ENCODE measurements at places on chromosomes 5 and 9. TPM values are rescaled to one million over a fixed set of nuclear protein-coding genes. Genes with fewer than 3 reads are reported as not detected.

DNA sequence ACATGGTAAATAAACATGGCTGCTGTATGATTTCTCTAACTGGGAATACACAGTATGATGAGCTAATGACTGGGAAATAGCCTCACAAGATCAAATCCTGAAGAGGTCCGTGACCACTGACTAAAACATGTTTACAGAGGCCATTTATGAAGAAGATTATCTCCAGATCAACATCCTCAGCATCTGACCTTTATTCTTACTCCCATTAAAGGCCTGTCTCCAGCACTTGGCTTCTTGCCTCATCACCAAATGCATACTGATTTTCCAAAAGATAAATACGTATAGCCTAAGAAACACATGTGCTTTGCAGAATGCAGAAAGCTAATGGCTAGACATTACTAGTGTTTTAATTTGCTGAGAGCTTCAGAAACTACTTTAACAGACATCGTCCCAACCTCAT is 108.0 kb upstream of the TSLP start:
- no peak for DNase-seq

- no peak for DNase-seq
Observed at GRCh38 chr5:175709276-175709781, 51.5 kb downstream of the HRH2 start.

DNA sequence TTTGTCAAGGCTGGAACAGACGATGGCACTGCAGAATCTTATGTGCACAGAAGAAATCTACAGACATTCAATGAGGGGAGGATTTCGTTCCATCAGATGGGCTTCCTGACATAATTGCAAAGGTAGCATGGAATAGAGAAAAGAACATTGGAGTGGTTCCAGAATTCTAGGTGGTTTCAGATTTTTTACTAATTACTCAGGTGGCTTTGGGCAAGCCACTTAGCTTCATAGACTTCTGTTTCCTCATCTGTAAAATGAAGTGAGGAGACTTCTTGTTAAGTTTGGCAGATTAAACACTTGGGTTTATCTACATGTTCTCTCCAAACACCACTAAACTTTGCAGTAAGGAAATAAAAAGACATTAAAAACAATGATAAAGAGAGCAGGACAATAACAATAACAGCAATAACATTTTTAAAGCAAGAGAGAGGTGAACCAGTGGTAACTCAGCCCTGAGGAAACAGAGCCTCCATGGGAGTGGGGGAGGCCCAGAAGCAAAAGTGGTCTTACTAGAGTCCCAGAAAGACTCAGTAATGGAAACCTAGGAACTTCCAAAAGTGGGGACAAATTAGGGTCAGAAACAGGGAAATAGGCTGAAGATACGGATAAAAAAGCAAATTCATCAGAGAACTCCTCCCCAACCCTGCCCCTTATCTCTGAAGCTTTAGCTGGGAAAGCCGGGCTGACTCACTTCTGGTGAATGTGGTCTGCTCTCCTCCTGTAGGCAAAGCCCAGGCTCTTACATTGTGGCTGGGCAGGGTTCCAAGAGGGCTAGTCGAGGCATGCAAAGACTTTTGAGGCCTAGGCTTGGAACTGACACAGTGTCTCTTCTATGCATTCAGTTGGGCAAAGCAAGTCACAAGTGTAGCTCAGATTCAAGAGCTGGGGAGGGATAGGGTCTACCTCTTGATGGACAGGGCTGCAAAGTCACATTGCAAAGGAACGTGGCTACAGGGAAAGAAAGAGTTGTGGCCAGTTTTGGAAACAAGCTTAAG is 11.8 kb upstream of the ACTBL2 start:
- DNase-seq, result no peak

DNA sequence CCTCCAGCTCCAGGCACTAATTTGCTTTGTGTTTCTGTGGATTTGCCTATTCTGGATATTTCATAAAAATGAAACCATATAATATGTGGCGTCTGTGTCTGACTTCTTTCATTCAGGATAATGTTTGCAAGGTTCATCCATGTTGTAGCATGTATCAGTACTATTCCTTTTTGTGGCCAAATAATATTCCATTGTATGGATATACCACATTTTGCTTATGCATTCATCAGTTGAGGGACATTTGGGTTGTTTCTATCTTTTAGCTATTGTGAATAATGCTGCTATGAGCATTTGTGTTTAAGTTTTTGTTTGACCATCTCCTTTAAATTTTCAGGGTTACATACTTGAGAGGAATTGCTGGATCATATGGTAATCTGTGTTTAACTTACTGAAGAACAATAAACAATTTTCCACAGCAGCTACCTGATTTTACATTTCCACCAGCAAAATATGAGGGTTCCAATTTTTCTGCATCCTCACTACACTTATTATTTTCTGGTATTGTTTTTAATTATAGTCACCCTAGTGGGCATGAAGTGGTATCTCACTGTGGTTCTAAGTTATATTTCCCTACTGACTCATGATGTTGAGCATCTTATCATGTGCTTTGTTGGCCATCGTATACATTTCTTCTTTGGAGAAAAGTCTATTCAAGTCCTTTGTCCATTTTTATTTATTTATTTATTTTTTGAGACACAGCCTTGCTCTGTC is 63.9 kb downstream of the GCNT4 start:
- no peak for DNase-seq

DNA sequence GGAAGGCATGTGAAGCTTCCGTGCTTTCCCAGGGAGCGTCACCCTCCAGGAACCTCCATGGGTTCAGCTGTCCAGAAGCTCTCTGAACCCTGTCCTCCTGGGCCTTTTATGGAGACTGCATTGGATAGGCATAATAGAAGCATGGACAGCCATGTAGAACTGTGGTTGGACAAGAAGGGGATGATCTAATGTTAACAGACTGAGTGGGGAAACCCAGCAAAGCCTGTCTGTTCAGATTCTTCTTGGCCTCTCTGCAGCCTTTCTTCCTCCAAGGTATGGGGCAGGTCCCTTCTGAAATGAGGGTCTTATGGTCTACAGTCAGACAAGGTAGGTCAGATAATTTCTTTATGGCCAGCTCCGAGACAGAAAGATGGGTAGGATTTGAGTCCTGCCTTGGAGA is 59.1 kb upstream of the CTNNA1 start:
- no peak for DNase-seq

DNA sequence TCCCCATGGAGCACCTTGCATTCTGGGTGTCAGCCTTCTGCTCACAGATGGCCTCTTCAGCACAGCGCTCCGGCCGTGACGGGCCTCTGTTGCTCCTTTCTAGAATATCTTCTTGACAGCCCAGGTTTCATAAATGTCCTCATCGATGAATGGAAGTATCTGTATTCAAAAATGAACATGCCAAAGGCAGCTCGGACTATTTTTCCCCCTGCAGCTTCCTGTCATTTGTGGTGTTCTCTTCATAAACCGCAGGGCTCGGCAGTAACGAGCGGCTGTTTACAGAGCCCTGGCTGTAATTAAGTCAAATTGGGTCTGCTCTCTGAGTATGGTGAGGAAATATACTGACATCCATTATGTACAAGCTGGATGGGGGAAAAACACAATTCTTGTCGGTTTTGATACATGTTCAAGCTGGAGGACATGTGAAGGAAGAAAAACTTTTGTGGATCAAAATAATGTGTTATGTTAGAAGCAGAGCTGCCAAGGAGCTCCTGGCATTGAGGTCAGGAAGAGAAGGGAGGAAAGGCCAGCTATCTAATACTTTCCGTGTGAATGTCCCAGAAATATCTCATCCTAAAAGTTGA is 154.1 kb upstream of the CD180 start:
- no peak for DNase-seq

DNA sequence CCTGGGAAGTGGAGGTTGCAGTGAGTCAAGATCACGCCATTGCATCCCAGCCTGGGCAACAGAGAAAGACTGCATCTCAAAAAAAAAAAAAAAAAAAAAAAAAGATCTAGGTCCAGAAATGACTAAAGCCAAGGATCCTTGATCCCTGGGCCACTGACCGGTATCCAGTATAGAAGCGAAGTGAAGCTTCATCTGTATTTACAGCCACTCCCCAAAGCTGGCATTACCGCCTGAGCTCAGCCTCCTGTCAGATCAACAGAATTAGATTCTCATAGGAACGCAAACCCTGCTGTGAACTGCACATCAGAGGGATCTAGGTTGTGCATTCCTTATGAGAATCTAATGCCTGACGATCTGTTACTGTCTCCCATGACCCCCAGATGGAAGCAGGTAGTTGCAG is 9.3 kb downstream of the CSNK1A1 start:
- no peak for DNase-seq

DNA sequence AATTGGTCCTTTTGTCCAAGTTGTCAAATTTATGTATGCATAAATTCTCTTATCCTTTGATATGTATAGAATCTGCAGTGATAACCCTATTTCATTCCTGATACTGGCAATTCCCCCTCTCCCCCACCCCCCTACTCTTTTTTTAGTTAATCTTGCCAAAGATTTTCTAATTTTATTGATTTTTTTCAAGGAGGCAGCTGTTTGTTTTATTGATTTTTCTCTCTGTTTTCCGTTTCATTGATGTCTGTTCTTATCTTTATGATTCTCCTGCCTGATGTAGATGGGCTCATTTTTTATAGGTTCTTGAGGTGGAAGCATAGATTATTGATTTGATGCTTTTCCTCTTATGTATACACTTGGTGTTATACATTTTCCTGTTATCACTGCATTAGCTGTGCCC is 34.4 kb downstream of the SMC5 start:
- no peak for DNase-seq

TAF11L5 gene
- polyA plus RNA-seq, result not detected

Data from renal pelvis (tissue), 12 donors.